NCI-H2081 treated with DMSO at 0.1 percent for 48 hours (cell line): ENCODE measurements at places on chromosomes 2 and 18.
A peak's percentile ranks its signal among the peaks of the same experiment; 100 is the strongest.

- no peak for DNase-seq
Measured at GRCh38 chr2:236254674-236255073, 9.5 kb downstream of the ASB18 start.

DNA sequence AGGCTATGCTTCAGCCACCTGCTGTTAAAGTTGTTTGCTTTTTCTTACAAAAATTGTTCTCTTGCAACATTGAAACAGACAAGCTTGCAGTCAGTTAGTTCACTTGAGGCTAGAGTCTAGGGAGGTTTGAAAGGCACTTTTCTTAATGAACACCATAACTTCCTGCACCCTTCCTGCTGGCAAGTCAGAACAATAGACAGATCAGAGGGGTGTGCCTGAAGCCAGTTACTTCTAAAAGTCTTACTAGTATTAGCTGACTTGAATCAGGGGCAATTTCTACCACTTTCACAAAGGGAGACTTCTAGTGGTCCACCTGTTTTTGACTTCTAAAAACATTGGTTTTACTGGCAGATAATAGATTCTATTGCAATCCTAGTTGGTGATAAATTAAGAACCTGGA, 367.4 kb upstream of the CDH20 start:
- no peak for DNase-seq

DNA sequence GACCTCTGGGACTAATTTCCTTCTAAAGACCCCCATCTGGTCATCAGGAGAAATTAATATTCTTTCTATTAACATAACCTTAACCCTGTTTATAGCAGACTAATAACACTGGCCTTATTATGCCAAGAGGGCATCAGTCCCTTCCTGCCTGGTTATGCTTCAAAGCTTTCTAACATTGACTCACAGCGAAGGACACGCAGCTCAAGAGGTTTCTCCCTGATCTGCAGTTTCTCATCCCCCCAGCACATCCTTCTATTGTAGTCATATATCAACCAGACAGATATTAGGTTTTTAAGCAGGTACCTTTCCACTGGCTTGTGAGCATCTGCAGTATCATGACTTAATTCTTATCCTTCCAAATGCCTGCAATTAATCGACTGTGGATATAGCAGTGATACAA, 100.0 kb upstream of the CXCR4 start:
- DNase-seq, result no peak

GRCh38 chr2:101805152-101806088, 107.9 kb downstream of the MAP4K4 start:
- DNase-seq, result no peak

GRCh38 chr2:64942693-64943092, 46.5 kb upstream of the SLC1A4 start:
- no peak for DNase-seq

- no peak for DNase-seq
Measured at GRCh38 chr18:37666991-37667390, 101.4 kb upstream of the CELF4 start.

- DNase-seq, result no peak
Measured at GRCh38 chr2:121019756-121020155, 265.2 kb downstream of the TFCP2L1 start.

- DNase-seq, result peak; percentile 79
Measured at GRCh38 chr2:177830881-177831386, 241.6 kb downstream of the PDE11A start.

DNA sequence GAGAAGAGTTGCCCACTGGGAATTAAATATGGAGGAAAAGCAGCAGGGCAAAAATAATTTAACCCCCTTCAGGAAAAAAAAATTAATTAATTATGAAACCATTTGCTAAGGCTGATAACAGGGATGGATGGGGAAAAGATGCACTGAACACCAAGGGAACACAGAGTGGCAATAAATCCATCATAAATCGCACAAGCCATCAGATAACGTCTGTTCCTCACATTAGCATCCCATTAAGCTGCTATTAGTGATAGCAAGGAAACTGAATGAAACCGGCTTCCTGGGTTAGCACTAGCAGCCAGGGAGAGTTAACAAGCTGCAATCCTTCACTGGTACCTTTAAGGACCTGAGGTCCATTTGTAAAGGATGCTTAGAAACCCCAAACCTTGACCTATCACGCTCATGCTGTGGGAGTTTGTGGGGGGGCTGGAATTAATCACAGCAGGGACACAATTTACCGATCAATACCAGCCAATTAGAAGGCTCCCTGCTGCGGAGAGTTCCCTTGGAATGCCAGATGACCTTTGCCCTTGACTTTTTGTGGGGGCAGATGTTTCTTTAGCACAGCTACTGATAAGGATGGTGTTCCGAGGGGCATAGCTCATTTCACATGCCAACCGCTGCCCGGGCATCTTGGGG, 175.5 kb upstream of the KLF7 start:
- no peak for DNase-seq

DNA sequence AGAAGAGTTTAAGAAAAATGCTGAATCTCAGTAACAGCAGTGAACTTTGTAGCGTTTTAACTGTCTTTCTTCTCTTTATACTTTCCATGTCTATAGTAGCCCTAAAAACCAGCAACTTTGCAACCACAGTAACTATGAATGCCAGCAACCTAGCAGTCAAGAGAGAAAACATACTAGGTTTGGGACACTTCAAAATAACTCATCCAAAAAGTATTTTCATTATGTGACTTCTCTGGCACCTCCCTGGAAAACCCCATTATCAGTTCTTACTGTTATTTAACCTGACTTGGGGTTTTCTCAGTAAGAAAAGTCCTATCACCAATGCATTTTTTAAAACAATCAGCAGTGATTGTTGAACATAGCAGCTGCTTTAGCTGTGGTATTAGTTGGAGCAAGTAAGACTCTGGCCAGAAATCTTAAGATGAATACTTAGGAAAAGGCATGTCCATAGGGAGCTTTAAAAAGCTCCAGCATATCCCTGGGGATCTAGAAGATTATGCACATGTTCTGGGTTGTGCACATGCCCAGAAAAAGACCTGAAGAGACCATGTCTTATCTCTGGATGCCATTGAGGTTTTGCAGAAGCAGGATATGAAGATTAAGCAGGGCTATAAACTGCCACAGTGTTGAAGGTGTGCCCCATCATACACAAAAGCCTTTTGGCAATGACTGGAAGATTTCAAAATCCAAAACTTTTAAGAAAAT, 411.3 kb downstream of the CMPK2 start:
- DNase-seq, result no peak

GRCh38 chr2:134097740-134098139, 156.1 kb upstream of the MGAT5 start:
- DNase-seq, result no peak

GRCh38 chr2:230230496-230231200, 5.1 kb downstream of the SP140 start:
- no peak for DNase-seq

DNA sequence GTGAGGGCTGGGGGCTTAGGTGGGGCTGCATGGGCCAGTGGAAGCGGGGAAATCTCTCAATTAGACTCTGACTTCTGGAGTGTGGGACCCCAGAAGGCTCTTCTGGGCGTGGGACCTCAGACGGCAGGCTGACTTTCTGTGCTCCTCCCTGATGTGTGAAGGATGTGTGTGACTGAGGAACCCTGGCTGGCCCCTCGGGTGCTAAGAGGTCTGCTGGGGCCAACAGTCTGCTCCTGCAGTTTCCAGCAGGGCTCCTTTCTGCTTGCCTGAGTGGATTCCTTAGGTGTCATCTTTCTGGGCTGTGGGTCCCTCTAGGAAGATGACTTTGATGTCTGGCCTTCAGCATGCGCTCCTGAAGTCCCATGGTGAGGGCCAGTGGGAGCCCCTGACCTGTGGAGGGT, 167.5 kb downstream of the DYSF start:
- DNase-seq, result no peak

DNA sequence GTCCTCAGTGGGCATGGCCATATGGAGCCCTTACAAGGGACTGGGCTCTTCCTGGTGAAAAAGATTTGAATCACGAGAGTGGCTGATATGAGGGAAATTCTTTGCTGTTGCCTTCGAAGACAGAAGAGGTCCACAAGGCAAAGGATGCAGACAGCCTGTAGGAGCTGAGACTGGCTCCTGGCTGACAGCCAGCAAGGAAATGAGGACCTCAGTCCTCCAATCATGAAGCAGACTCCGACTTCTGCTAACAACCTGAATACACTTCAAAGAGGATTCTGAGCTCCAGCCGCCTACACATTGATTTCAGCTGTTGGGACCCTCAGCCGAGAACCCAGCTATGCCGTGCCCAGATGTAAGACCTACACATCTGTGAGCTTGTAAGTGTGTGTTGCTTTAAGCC, 3.0 kb upstream of the ST8SIA5 start:
- DNase-seq, result no peak

GRCh38 chr2:13770279-13770678, 862.2 kb upstream of the LRATD1 start:
- no peak for DNase-seq

GRCh38 chr2:219912491-219912921, 285.1 kb downstream of the SLC4A3 start:
- DNase-seq, result no peak

- DNase-seq, result no peak
Measured at GRCh38 chr2:206890926-206891325, 48.4 kb upstream of the CPO start.

DNA sequence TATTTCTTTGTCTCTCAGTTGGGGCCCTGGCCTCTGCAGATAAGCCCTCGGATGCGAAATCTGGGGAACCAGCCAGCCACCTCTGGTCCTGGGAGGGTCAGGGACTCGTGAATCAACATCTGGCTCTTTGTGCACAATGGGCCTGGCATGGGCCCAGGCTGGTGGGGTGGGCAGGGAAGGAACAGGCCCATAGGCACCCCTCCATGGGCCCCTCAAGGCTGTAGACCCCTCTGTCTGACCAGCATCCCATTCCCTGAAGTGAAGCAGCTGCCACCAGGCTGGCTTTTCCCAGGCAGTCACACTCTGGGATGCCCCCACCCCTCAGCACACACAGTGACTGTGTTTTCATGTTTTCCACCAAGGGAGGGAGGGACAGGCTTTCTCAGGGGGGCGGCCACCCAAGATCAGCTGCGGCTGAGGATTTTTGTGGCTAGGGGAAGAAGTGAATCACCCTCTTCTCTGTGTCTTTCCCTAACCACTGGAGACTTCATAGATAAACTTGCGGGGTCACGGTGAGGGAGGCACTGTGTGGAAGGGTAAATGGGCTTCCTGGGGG, 166.0 kb downstream of the AGAP1 start:
- DNase-seq, result no peak

- DNase-seq, result no peak
Measured at GRCh38 chr2:9789371-9789770, 53.9 kb upstream of the TAF1B start.

GRCh38 chr2:132595693-132596092, 74.3 kb downstream of the LYPD1 start:
- no peak for DNase-seq
